ENCODE measurements at places on chromosomes 5 and 9.

- DNase-seq: no peak
Measured at GRCh38 chr5:143923634-143924266, 111.8 kb downstream of the HMHB1 start.

GRCh38 chr5:149140197-149141002, 893 bp upstream of the ABLIM3 start:
- DNase-seq: no peak

- DNase-seq: no peak
Measured at GRCh38 chr9:6051511-6051950, 36.1 kb upstream of the RANBP6 start.

DNA sequence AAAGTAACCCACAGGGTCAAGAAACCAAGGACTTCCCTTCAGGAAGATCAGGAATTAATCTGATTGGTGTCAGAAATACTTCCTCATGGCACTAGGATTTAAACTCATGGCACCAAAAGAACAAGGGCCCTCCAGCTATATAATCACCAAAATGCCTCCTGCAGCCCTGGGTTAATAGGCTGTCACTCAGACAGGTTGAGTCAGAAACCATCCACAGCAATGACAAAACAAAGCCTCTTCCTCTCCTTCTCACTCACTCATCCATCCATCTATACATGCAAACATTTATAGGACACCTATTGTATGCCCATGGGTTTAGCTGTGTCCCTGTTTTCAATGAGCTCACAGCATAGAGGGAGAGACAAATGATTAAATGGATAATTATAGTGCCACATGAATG, 62.5 kb upstream of the SPOCK1 start:
- DNase-seq: no peak

GRCh38 chr5:122846051-122846550, 688 bp downstream of the SNX24 start:
- no peak for DNase-seq

Data from activated effector memory CD4-positive, alpha-beta T cell treated with Interleukin-2 at 50 U/mL for 16 hours (primary cell).